ENCODE measurements at places on chromosomes 11 and 22. TPM values are rescaled to one million over a fixed set of nuclear protein-coding genes. Genes with fewer than 3 reads are reported as not detected.

- no peak for ATAC-seq
These were observed 27.5 kb downstream of the KCNA4 start for GRCh38 chr11:29989174-29989970.

Gene DLG2
- total RNA-seq: 17.5 TPM

DNA sequence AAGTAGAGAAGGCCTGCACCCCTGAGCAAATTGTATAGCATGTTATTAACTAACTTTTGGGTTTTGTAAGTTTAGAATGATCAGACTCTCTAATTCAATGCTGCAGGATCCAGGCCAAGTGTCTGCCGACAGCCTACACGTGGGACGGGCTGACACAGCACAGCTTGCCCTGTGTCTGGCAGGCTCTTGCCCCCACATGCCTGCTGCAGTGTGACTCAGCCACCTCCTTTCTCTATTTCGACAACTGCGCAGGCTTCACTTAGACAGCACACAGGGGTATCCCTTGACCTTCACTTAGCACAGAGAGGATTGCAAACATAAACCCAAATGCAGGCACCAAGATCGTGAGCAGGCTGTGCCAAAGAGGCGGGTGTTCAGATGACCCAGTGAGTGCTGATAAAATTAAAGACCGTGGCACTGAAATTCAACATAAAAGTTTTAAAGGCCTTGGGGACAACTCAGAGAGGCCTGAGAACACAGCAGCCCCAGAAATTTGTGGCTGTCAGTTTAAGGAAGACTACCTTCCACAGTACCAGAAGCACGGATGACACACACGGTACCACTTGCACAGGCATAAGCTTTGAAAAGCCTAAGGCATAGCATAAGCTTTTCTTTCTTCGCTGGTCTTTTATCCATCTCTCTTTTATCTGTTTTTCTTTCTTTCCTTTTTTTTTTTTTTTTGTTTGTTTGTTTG lies 37.8 kb downstream of the SCN3B start:
- peak; percentile 87 for ATAC-seq

GRCh38 chr11:1088927-1089737 lies 14.5 kb downstream of the MUC2 start:
- ATAC-seq: no peak

Gene PDGFB
- total RNA-seq: 0.14 TPM
